ENCODE measurements at places on chromosomes 12 and 14.

GRCh38 chr12:57521525-57522010 lies 1.1 kb upstream of the MBD6 start:
- peak; percentile 13 for DNase-seq

DNA sequence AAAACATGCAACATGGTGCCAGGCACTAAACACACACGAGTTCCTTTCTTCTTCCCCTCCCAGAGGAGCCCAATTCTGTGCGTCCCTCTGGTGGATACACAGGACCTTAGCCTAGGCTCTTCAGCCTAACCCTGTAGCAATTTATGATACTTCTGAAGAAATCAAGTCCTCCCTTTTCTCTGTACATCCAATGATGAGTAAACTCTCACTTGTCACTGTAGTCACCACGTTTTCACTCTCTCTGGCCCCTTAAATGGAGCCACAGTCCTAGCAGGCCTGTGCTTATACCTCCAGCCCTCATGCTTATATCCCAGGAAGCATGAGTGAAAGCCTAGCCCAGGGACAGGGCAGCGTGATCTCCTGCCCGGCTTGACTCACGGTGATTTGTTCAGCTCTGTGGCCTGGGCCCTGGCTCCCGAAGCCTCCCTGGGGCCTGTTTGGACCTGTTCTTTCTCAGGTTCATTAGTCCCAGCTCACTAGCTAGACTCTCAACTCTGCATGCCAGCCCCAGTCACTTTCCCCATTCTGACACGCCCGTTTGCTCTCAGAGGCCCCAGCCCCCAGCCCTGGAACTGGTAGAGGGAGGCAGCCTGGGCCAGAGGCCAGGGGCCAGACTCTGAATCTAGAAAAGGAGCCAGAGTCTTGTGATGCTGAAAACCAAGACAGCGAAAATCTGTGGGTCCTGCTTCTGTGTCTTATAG lies 24.1 kb upstream of the PLEKHG3 start:
- no peak for DNase-seq

GRCh38 chr12:116248433-116248832 lies 29.1 kb downstream of the MED13L start:
- DNase-seq: no peak

DNA sequence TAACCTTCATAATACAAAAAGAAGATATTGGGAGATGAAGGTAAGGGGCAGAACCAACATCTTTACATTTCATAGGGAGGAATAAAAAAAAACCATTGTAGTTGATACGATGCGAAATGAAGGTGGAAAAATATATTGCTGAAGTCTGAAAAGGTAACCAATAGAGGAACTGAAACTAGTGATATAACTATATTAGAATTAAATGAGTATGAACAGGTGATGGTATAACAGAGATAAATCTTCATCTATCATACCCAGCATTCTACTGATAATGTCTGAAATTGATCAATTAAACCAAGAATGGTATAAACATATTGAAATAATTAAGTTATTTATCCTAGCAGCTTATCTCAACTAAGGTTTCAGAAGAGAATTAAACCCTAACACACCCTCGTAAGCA lies 332.1 kb downstream of the NELL2 start:
- DNase-seq: no peak

GRCh38 chr12:52682381-52682660 lies 2.1 kb upstream of the KRT1 start:
- DNase-seq: no peak

DNA sequence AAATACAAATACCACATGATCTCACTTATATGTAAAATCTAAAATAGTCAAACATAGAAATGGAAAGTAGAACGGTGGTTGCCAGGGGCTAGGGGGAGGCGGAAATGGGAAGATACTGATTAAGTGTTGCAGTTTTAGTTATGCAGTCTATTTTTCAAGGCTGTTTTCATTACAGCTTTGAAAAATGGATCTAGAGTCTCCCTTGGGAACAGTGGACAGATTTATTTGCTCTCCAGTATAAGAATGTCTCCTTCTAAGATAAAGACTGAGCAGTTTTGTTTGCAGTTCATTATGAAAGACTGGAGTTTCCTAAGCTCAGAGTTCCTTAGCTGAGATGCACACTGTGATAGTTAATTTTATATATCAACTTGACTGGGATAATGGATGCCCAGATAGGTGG lies 202.5 kb downstream of the KLHL28 start:
- no peak for DNase-seq

- DNase-seq: no peak
Measured at GRCh38 chr12:53603804-53604203, 22.4 kb downstream of the ATF7 start.

DNA sequence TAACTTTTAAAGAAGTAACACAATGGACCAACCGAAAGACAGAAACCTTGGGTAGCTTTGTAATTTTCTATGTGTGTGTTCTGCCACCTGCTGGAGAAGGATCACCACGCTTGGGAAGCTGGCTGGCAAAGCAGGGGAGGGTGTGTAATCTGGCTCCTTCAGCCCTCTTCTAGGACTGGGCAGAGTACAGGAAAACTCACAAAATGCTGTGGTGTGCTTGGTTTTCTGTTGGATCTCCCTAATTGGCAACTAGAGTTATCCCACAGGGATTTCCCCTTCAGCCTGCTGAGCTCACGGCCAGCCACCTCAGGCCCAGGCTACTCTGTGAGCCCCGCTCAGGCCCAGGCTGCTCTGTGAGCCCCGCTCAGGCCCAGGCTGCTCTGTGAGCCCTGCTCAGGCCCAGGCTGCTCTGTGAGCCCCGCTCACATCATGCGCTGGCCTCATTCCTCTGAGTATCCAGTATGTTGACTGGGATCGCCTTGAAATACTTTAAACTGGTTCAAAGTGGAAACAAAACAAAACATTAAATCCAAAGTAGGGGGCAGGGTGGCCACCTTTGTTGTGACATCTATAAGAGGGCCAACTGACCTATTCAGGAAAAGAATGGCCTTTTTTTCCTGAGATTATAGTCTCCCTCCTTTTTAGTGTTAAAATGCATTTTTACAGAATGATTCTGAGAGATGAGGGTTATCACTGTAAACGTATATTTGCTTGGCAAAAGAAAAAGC lies 52.0 kb upstream of the RNU6-8 start:
- DNase-seq: peak; percentile 33

DNA sequence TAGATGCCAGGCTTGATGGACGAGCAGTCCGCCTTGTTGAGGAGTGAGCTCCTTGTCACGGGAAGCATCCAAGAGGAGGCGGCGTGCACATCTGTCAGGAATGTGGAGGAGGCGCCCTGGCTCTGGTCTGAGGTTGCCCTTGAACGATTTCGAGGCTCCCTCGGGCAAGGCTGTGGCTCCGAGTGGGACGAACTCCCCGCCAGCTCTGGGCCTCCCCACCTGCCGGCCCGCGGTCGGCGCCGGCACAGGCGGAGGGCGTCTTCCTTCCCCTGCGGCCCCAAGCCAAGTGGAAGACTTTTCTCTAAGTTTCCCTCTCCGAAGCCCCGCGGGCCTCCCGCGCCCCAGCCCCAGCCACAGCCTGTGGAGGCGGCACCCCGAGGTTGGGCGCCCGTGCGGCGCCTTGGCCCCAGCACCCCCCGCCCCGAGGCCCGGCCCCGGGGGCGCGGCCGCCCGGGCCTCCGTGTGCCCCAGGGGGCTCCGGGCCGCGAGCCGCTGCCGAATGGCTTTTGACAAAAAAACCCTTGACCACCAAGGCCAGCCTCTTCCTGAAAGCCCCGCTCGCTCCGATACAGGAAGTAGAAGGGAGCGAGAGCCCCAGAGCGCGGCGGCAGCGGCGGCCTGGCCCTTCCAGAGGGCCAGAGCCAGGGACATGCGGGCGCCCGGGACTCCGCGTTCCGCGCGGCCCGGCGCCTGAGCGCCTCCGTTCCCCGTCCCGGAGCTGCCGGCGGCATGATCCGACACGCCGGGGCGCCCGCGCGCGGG lies at the start of gene RIN3:
Gene RIN3, plus strand, starts transcription at position 578 of the 762 bp plus-strand sequence. Its CDS starts 152 bp downstream, at position 730.
- DNase-seq: peak; percentile 43

DNA sequence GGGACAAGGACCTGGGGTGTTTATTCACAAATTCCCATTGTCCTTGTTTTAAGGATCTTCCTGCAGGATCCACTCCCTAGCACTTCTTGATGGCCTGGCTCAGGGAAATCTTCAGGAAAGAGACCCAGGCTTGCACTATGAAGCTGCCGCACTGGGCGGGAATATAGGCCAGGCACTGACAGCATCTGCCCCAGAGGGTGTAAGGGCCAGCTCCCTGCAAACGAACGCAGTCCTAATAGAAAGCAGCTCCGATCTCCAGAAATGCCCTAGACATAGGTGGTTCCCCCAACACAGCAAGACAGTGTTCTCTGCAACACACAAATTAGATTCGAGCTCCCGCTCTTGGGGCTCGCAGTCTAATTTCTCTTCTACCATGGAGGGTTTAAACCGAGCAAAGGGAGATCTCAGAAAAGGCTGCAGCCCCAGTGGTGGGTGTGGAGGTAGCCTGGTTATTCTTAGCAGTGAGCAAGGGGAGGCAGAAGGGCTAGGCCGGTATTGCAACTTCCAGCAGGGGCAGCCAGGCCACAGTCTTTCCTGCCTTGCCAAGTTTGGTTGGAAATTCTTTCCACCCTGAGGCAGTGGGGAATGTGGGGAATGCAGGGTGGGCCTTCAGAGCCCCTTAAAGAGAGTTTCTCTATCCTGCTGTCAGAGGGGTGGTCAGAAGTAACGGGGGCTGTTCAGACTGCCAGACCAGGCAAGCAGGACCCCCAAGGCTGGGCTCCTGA lies 16.1 kb upstream of the WSCD2 start:
- no peak for DNase-seq

DNA sequence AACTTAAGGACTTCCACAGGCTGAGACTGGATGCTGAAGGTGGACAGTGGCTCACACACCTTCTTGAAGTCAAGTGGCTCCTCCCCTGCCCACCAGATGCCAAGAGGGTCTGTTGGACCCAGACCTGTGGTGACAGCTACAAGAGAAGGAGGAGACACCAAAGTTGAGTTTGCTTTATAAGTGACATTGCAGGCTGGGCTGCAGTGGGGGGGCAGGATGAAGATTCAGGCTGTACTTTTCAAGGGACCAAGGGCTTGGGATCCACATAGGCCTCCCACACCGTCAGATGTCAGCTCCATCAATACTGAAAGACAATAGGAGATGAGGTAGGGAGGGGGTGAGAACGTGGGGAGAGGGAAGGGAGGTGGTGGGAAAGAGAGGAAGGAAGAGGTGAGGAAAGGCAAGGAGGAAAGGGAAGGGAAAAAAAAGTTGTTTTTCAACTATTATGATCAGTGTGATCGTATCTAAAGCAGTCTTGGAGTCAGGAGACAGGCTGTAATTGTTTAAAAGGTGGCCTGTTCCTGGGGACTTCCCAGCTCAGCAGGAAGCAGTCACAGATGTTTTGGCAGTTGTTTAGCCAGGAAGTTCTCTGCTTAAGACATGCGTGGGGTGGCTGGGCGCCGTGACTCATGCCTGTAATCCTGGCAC lies 84.1 kb upstream of the RESF1 start:
- peak; percentile 56 for DNase-seq

DNA sequence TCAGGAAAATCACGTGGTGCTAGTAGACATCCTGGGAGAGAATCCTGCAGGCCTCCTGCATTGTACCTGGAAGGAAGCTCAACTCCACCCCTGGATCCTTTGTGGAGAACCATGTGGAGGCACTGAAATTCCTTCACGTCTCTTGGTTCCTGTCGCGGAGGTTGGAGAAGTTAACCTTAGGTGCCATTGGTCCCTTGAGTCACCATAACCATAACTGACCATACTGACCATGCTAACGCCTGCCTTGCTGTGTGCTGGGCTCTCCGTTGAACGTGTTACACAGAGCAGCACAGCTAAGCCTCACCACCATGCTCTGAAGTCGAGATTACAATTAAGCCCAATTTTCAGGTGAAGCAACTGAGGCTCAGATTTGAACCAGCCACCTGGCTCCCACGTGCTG lies 18.6 kb downstream of the C14orf132 start:
- no peak for DNase-seq

- DNase-seq: no peak
Measured at GRCh38 chr14:31435276-31435675, 14.9 kb upstream of the HEATR5A start.

DNA sequence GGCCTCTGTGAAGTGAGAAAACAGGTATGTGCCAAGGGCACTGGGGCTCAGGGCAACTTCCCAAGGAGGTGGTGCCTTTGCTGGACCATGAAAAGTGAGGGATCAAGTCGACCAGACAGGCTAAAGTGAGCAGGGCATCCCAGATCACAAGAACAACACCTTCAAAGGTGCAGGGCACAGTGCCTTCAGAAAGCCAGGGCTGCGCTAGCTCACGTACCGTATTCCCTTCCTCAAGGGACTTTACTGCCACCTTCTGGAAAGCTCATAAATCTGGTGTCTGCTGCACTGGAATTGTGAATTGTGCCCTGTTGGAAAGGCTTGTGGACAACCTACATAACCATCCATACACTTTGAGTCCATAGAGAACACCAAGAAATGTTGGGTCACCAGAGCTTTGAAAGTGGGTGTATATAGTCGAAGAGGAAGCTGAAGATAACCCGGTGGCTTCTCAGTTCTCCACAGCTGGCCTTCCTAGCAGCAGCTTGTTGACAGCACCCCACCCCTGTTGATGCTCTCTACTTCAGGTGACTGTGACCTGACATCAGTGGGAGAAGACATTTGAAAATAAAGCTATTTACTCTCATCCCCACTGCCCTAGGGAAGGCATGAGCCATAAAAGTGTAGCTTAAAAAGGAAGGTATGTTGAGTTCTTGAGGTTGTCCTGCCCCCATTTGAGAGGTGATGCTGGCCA lies 24.5 kb downstream of the FIGNL2 start:
- DNase-seq: no peak

Measured in activated T-cell treated with anti-CD3 and anti-CD28 coated beads for 48 hours (primary cell).